ENCODE measurements at places on chromosomes 6 and 20.
A peak's percentile ranks its signal among the peaks of the same experiment; 100 is the strongest.

GRCh38 chr20:46930640-46931339 is 36.1 kb downstream of the EYA2 start:
- DNase-seq: no peak

- no peak for DNase-seq
Measured at GRCh38 chr6:10659699-10660348, 34.6 kb downstream of the C6orf52 start.

GRCh38 chr20:382291-383115 is 1.9 kb downstream of the TRIB3 start:
- no peak for DNase-seq

- DNase-seq: no peak
Measured at GRCh38 chr6:169344750-169345065, 91.1 kb upstream of the THBS2 start.

- DNase-seq: no peak
Measured at GRCh38 chr6:148513145-148514071, 170.8 kb downstream of the SASH1 start.

DNA sequence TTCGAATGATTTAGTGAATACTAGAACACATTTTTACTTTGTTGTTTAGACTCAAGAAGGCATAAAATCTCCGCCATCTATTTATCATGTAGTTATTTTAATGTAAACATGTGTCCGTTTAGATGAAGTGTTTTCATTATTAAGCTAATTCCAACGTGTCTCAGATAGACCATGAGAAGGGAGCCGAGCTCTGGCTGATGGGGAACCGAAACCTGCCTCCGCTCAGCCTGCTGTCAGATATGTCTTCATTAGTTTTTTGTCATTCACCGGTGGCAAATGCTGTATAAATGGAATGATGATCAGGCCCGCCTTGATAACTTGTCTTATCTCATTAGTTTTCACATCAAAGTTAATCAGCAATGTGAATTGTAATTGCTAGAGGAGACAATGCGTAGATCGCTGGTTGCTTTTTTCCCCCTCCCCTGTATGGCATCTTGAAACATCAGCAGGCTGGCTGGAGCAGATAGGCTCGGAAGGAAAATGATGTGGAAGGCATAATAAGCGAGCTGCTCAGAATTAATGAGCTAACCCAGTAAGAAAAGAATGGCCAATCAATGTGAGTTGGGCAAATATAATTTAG is 136.4 kb downstream of the LINC00237 start:
- no peak for DNase-seq

DNA sequence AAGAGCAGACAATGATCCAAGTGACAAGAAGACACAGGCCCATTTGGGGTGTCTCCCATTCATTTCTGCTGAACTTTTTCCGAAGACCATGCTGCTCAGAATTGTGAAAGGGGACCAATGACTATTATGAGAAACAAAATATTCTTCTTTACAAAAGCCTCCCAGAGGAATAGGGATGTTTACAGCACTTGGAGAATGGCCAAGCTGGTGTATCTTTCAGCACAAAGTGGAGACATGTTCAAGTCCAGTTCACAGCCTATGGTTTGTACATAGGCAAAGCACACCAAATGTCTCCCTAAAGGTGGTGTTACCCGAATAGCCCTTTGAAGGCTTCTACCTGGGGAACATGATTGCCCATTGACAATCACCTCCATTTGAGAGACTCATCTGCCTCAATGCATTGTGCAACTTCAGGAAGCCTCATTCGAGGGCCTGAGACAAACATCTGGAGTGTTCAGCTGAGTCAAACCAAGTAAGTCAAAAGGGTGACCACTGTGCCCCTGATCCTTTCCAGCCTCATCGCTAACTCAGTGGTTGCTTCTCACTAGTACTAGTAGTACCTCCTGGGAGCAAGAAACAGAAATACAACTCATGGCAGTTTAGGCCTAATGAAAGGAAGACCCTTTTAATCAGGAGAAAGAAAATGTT is 451.0 kb upstream of the MARCKS start:
- no peak for DNase-seq

GRCh38 chr6:128364766-128365519 is 155.5 kb downstream of the PTPRK start:
- DNase-seq: no peak

DNA sequence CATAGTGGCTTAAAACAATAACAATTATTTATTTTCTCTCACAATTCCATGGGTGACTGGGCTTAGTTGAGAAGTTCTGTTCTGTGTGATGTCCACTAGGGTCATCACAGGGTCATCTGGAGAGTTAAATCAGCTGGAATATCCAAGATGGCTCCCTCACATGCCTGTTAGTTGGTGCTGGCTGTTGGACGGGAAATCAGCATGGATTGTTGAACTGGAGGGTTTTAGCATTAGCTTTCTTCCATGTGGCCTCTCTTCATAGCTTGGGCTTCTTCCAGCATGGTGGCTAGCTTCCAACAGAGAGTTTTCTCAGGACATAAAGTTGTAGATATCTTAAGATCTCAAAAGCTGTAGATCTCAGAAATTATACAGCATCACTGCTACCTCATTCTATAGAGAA is 19.6 kb downstream of the MARCKS start:
- DNase-seq: no peak

DNA sequence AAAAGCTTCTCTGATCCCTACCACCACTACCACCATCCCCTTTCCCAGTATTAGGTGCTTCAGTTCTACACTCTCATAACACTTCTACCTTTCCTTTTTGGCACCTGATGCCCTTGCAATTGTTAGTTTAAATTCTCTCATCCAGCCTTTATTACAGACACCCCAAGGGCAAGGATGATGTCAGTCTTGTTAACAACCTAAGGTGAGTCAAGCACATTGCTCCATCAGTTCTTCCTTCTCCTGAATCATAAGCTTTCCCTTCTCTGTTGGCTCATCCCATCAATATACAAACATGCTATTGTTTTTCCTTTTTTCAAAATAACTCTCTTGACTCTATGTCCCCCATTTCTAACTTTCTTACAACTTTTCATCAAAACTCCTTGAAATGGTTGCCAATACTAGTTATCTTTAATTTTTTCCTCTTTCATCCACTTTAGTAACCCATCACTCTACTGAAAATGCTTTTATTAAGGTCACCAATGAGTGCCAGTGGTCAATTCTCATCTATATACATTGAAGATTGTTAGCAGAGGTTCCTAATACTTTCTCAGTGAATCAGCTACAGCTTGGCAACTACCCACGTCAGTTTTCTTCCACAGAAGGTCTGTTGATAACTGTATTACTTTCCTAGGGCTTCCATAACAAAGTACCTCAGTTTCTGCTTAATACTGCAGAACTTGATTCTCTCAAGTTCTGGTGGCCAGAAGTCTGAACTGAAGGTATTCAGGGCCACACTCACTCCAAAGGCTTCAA is 97.1 kb upstream of the FLRT3 start:
- DNase-seq: no peak

GRCh38 chr20:17816804-17817587 is 117.2 kb downstream of the BANF2 start:
- no peak for DNase-seq

DNA sequence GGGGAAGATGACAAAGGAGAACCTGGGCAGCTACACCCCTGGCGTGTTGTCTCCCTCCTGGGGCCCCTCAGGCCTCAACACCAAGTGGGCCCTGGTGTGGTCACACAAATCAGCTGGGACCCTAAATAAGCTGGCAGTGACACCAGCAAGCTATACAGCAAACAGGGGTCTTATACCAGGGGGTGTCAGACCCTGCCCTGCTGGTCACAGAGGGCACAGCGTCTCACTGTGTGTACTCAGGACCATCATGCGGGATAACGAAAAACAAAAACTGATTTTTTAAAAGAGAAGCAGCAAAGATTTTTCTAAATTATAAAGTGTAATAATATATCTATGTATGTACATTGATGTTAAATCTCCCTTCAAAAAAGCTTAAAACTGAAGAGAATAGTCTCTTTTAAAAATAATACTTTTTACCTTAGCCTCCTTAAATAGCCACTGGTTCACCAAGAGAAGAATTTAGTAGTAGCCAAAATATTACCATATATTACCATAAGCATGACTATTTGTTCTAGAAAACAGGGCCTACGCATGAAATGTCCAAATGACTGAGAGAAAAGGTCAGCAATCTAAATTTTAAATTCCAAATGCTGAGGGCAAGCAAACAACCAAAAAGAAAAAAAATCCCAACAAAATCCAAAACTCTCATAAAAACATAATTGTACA is 220.4 kb downstream of the KIF16B start:
- DNase-seq: no peak

GRCh38 chr6:158717341-158718330 is 67.8 kb downstream of the SYTL3 start:
- peak; percentile 11 for DNase-seq

DNA sequence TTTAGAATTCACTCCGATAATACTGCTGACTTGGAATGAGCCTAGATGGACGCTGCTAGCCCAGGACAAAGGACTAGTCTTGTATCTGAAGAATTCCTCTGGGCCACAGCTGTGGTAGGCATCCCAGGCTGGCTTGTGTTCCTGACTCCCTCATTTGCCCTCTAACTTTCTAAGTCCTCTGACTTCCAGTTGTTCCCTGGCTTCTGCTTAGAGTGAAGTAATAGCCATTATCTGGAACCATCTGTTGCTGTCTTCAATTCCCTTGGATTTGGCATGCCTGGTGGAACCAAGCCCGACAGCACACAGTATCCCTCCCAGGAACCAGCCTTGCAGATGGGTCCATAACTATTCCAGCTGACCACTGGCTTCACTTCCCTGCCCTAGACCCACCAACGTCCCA is 376.0 kb downstream of the SYNE1 start:
- DNase-seq: no peak

GRCh38 chr6:25497383-25498040 is 154.5 kb upstream of the SCGN start:
- no peak for DNase-seq

DNA sequence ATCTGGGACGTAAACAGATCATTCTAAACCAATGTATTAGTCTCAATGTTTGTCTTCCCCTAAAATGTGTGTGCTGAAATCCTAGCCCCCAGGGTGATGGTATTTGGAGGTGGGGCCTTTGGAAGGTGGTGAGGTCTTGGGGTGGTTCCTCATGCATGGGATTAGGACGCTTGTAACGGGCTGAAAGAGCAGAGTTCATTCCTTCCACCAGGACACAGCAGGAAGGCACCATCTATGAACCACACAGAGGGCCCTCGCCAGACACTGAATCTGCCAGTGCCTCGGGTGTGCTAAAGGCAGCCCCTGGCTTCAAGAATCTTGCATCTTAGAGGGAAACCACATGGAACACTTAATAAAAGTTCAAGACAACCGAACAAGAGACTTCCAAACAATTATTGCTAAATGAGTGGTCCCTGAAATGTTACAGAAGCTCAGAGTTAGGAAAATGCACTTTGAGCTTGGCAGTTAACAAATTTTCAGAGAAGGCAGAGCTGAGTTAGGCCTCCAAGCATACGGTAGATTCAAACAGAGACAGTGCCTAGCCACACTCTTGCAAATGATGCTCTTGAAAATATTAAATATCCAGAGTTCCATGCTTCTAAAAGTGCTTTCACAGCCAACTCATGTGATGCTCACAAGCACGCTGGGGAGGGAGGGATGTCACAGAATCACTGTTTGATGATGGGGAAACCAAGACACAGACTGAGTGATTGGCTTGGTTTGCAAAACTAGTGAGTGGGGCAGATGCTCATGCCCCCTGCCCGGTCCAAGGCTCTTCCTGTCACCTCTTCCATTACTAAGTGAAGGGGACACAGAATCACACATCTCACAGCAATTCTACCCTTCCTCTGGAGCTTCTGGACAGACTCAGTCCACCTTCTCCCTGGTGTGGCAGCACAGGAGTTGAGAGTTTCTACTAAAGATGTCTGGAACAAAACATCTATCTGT is 27.4 kb downstream of the TBC1D7 start:
- no peak for DNase-seq

DNA sequence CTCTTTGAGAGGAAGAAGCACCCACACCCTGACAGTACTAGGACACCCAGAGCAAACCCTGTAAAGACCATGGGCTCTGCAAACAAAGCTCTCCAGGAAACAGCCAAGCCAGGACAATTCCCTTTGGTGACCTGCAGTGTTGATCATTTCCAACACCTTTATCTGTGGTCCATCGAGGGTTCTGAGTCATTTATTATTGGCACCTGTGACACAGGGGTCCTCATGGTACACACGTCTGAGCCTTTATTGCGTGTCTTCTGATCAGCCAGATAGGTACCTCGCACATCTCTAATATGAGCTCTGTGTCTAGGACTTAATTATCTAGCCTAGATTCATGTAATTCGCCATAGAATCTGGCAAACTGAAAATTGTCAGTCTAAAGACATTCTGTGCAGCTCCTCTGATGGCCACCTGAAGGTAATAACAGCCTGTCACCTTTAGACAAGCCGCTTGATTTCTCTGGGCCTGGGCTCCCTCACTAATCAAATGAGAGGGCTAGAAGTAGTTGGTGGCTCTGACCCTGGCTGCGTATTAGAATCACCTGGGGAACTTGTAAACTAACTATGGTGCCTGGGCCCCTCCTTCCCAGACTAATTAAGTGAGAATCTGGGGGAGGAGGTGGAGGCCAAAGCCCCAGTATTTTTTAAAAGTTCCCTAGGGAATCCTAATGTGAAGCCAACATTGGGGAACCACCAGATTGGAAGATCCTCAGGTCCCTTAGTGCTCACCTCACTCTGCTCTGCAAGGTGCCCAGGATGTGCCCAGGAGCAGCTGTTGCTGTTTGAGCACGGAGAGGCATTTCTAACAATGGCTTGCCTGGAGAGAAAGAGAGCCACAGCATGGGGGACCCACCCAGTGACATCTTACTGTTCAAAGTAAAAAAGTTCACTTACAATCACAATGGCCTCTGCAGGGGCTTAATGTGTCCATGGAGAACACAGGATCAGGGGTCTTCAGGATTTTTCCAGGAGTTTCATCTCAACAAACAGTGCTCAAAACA is 122.0 kb upstream of the ARID1B start:
- no peak for DNase-seq

DNA sequence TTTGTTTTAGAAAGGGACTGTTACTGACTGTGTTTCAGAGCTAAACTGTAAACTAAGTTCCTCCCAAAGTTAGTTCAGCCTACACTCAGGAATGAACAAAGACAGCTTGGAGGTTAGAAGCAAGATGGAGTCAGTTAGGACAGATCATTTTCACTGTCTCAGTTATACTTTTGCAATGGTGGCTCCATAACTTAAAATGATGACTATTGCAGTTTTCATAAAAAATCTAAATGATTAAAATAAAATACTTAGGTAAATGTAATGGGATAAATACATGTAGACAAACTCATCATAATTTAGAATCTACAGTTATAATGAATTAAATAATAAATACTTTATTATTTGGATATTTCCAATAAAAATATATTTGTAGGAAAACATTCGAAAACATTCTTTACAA is 590.6 kb downstream of the EPHA7 start:
- no peak for DNase-seq

GRCh38 chr6:170100046-170100445 is 190.8 kb downstream of the DLL1 start:
- no peak for DNase-seq
